Cortex of kidney (tissue), 1 donor: ENCODE measurements at places on chromosomes 16 and 17.

- DNase-seq = no peak
Observed at GRCh38 chr16:75529959-75530358, 5.9 kb downstream of the CHST5 start.

DNA sequence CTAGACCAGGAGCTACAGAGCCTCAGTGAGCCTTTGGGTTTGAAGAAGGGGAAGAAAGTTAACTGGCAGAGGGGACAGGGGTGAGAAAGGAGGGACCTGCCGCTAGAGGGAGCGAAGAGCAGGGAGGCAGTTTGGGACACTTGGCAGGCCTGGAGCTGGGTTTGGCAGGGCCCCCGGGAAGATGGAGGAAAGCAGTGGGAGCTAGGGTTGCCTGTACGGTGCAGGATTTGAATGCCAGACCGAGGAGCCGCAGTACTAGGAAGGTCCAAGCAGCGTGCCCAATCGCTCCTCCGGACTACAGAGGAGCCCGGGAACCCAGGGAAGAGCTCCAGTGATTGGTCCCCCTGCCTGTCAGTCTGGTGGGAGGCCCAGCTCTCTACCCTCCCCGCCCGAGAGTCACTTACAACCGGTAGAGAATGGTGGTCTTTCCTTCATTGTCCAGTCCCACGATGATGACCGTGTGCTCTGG lies 1.3 kb downstream of the ARL5C start:
- no peak for DNase-seq

- no peak for DNase-seq
Observed at GRCh38 chr16:47731252-47731651, 270.1 kb downstream of the PHKB start.

DNA sequence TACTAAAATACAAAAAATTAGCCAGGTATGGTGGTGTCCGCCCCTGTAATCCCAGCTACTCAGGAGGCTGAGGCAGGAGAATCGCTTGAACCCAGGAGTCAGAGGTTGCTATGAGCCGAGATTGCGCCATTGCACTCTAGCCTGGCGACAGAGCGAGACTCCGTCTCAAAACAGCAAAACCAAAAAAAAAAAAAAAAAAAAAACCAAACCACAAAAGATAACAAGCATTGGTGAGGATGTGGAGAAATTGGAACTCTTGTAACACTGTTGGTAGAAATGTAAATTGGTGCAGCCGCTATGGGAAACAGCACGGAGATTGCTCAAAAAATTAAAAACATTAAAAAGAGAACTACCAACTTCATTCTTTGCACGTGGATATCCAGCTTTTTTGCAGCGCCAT lies 119.4 kb downstream of the OR1D5 start:
- DNase-seq = no peak

GRCh38 chr17:74698069-74698468 lies 14.7 kb downstream of the CD300LF start:
- DNase-seq = no peak

DNA sequence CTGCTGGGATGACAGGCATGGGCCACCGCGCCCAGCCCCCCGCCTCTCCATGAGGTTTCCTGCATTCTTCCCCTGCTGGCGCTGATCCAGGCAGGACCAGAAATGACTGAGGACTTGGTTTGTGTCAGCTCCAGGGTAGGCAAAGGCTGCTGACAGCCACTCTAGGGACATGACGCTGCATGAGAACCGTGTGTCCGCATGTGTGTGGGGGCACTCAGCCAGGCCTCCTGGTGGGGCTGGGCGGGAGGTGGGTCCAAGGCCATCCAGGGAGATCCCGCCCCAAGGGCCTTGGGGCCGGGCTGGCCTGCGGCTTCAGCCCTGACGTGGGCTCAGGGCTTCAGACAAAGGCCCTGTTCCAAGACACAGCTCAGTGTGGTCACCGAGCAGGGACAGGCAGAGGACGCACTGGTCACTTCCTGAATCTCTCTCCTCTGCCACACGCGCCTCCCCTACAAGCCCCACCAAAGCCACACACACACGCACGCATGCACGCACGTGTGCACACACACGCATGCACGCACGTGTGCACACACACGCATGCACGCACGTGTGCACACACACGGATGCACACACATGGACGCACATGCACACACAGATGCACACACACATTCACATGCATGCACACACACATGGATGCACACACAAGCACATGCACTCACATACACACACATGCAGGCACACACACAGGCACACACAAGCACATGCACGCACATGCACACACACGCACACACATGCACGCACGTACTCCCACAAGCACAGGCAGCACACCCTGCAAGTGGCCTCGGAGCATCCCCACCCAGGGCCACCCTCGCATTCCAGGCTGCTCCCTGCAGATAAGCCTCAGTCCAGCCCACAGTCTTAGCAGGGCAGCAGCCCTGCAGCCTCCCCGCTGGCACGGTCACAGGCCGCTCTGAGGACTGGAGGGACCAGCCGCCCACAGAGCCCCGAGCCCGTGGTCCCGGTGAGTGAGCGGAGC lies 5.3 kb upstream of the TMEM204 start:
- no peak for DNase-seq
